Heart right ventricle (tissue), 16 donors: ENCODE measurements at places on chromosomes 7 and 10.

GRCh38 chr10:64261676-64262075 lies 740.5 kb downstream of the REEP3 start:
- no peaks in the 10 kb centered on the region for H3K27me3 ChIP-seq
- H3K36me3 ChIP-seq: no peaks in the 10 kb centered on the region
- H3K27ac ChIP-seq: no peak overlapping the region
- H3K4me3 ChIP-seq: no peak overlapping the region
- no peaks in the 10 kb centered on the region for H3K4me1 ChIP-seq
- DNase-seq: no peak

GRCh38 chr7:2530071-2530987 lies 10.8 kb downstream of the LFNG start:
- no peaks in the 10 kb centered on the region for H3K36me3 ChIP-seq
- DNase-seq: no peak
- H3K4me3 ChIP-seq: no peak overlapping the region
- H3K4me1 ChIP-seq: peaks cover 66% of the 10 kb centered on the region
- H3K27ac ChIP-seq: peak overlapping the region; percentile 94

DNA sequence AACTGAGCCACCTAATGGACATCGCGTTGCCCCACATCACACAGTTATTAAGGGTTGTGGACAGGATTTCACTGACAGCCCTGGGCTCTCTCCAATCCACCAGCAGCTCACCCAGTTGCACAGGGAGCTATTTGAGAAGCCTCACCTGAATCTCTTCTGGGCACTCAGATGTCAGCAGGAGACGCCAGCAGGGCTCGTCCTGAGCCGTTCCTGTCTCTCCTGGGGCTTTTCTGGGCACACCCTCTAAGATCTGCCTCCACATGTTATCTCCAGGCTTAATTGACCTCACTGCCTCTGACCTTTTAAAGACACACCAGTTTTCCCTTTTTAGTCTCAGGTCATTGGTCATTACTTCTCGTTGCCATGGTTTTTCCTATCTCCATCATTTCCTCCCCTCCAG lies 63.0 kb downstream of the GRID1 start:
- no peak overlapping the region for H3K27ac ChIP-seq
- peaks cover 5% of the 10 kb centered on the region for H3K27me3 ChIP-seq
- H3K36me3 ChIP-seq: no peaks in the 10 kb centered on the region
- H3K4me3 ChIP-seq: no peak overlapping the region

DNA sequence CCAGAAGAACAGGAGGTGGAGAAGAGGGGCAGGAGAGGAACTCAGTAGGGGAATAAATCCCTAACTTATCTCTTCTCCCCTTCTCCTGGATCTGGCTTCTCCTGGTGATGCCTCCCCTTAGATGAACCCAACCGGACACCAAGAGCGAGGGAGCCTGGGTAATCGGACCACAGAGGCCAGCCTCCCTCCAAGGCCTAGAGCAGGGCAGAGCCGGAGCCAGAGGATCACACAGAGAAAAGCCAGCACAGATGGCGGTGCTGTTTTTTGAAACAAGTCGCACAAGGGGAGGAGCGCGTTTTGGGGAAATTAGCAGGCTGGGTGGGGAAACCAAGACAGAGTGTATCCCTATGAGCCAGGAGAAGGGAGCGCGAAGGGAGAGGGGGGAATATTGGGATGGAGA lies 4.9 kb upstream of the SRRM3 start:
- H3K27me3 ChIP-seq: no peaks in the 10 kb centered on the region
- H3K4me1 ChIP-seq: no peaks in the 10 kb centered on the region
- no peak for DNase-seq
- H3K36me3 ChIP-seq: no peaks in the 10 kb centered on the region
- H3K27ac ChIP-seq: no peak overlapping the region

DNA sequence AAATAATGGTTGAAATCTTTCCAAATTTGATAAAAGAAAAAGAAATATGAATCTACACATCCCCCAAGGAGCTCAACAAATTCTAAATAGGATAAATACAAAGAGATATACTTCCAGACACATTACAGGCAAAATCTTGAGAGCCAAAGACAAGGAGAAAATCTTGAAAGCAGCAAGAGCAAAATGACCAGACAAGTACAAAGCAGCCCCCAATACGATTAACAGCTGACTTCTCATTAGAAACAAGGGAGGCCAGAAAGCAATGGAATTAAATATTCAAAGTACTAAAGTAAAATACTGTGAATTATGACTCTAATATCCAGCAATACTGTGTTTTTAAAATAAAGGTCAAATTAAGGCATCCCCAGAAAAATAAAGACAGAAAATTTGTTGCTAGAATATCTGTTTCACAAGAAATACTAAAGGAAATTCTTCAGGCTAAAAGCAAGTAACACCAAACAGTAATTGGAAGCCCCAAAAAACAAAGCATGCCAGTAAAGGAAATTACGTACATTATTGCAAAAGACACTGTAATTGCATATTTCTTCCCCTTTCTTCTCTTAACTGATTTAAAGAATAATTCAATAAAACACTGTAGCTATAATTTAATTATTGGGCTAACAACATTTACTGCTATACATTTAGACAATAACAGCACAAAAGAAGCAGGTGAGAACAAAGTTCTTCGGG lies 36.4 kb downstream of the ZNF438 start:
- no peak overlapping the region for H3K27ac ChIP-seq
- H3K36me3 ChIP-seq: peaks cover 10% of the 10 kb centered on the region
- H3K4me1 ChIP-seq: peaks cover 43% of the 10 kb centered on the region
- no peak for DNase-seq
